ENCODE measurements at places on chromosomes 3 and 15.

DNA sequence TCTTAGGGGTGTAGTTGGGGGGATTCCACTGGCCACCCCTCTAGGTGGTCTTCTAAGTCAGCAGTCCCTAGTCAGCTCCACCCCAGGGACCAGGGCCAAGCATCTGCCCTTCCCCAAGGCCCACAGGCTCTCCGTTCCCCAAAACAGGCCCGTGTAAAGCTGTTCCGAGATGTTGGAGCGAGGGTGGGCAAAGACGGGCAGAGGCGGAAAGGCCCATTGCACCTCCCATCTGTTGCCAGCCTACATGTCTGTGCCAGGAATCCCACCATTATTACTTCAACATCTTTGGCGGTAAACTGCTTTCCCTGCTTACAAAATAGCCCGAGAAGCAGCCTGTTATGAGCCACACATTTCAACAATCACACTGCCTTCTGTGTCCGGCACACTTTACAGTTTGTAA is 1.9 kb upstream of the ATP2B2 start:
- DNase-seq: no peak
- H3K27ac ChIP-seq: no peak overlapping the region
- H3K4me1 ChIP-seq: no peaks in the 10 kb centered on the region
- no peak overlapping the region for H3K4me3 ChIP-seq

DNA sequence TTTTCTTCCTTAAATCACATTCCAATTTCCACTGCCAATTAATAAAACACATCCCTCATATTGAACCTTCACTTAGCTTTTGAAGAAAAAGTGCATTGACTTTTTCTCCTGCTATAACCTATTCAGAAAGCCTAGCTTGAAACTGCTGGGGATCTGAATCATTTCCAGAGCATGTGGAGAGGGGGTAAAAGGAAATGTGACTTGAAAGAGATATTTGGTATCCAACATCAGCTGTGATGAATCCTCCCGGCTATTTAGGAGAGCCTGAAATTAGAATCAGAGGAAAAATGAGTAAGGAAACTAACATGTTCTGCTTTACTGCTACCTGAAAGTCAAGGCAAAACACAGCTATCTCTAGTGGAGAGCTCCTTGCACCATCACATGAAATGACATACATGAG is 2.6 kb upstream of the GNB5 start:
- no peak overlapping the region for H3K4me3 ChIP-seq
- no peak for DNase-seq
- H3K27me3 ChIP-seq: peaks cover 2% of the 10 kb centered on the region

DNA sequence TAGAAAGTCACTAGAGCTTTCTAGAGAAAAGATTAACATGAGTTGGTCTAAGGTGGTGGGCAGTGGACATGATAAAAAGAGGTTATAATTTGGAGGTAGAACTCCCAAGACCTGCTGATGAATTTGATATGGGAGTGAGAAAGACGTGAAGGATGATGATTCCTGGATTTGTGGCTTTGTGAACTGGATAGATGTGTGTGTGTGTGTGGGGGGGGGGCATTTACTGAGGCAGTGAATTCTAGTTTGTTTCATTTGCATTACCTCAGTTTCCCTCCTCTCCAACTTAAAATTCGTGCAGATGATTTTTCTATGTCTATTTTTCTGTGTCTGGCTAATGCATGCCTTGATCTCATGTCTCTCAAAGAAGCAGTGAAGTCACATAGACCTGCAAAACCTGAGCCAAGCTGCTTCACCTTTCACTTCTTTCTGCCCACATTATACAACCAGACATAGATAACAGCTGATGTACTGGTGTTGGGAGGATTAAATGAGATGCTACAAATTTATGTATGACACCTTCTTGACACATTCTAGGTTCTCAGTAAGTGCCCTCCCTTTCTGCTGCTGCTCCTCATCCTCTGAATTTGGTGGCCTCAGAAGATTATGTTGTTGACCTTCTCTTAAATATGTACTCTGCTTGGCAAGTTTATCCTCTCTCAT is 9.9 kb downstream of the AHSG start:
- peaks cover 25% of the 10 kb centered on the region for H3K27me3 ChIP-seq
- DNase-seq: no peak
- H3K27ac ChIP-seq: no peak overlapping the region
- H3K4me3 ChIP-seq: no peak overlapping the region
- no peaks in the 10 kb centered on the region for H3K4me1 ChIP-seq

DNA sequence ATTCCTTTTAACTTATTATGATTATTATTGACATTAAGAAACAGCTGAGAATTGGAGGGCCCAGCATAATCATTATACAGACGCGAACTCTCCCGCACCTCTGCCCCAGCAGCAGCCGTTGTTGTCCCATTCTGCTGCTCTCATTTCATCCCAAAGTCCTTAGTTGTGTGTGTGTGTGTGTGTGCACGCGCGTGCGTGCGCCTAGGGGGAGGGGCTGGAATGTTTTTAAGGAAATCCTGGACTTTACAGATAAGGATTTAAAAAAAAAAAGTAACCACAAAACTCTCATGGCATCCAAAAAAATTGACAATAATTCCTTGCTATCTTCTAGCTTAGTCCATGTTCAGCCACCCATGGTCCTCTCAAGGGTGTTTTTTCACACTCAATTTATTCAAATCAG is 134.2 kb downstream of the WNT7A start:
- no peak overlapping the region for H3K27ac ChIP-seq
- no peak overlapping the region for H3K4me3 ChIP-seq
- peaks cover 4% of the 10 kb centered on the region for H3K27me3 ChIP-seq
- no peak for DNase-seq
- H3K4me1 ChIP-seq: no peaks in the 10 kb centered on the region
- H3K36me3 ChIP-seq: no peaks in the 10 kb centered on the region

GRCh38 chr3:56681984-56682461 is 1.0 kb downstream of the TASOR start:
- no peaks in the 10 kb centered on the region for H3K27me3 ChIP-seq
- no peak for DNase-seq
- peak overlapping the region; percentile 98 for H3K4me3 ChIP-seq
- H3K36me3 ChIP-seq: peaks cover 53% of the 10 kb centered on the region
- H3K4me1 ChIP-seq: peaks cover 36% of the 10 kb centered on the region
- H3K27ac ChIP-seq: peak overlapping the region; percentile 94

- no peaks in the 10 kb centered on the region for H3K36me3 ChIP-seq
- H3K4me1 ChIP-seq: no peaks in the 10 kb centered on the region
- H3K4me3 ChIP-seq: no peak overlapping the region
Observed at GRCh38 chr3:115698851-115699591, 75.7 kb downstream of the GAP43 start.

- peaks cover 34% of the 10 kb centered on the region for H3K4me1 ChIP-seq
- no peaks in the 10 kb centered on the region for H3K27me3 ChIP-seq
- H3K4me3 ChIP-seq: no peak overlapping the region
Observed at GRCh38 chr15:88645171-88646087, 6.6 kb downstream of the ISG20 start.

- DNase-seq: no peak
- H3K4me1 ChIP-seq: no peaks in the 10 kb centered on the region
- no peaks in the 10 kb centered on the region for H3K36me3 ChIP-seq
- no peak overlapping the region for H3K4me3 ChIP-seq
Observed at GRCh38 chr3:69684309-69684961, 54.8 kb upstream of the MITF start.

DNA sequence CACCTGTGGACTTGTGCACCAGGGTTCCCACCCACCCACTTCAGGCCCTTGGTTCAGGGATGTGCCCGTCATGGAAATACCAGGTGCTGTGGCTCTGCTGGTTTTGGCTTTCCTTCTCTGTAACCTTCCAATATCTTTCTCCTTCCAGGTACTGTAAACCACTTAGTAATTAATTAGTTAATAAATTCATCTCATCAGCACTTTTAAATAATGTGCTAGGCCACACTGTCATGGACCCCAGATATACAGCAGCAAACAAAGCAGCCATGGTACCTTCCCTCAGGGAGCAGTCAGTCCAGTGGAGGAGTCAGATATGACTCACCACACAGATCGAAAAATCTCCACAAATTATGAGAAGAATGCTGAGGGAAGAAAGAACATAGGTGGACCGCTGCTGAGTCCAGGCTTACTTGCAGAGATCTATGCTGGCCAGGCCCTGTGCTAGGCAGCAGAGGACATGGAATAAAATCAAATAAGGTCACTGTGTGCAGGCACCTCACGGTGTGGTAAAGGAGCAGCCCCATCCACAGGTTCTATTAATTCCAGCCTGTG is 6.8 kb upstream of the GATA2 start:
- no peaks in the 10 kb centered on the region for H3K36me3 ChIP-seq
- H3K4me3 ChIP-seq: no peak overlapping the region
- DNase-seq: no peak
- no peaks in the 10 kb centered on the region for H3K4me1 ChIP-seq
- H3K27me3 ChIP-seq: peaks cover 51% of the 10 kb centered on the region

DNA sequence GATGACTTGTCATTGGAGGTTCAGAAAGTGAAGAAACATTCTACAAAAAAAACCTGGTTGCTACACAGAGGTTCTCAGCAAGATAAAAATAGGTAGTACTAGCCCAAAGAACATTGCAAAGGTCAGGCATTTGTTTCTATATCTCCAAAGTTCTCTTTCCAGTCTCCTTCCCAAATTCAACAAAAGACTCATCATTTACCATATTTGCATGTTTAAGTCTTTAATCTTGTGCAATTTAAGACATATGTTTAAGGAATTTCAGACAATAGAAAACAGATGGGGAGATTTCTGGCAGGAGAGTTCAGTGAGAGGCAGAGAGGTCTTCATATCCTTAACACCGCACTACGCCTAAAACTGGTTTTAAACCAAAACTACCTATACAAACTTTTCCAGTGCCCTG is 173.8 kb upstream of the THBS1 start:
- H3K4me1 ChIP-seq: peaks cover 10% of the 10 kb centered on the region
- no peak overlapping the region for H3K27ac ChIP-seq
- no peak overlapping the region for H3K4me3 ChIP-seq
- H3K36me3 ChIP-seq: no peaks in the 10 kb centered on the region

- no peaks in the 10 kb centered on the region for H3K36me3 ChIP-seq
- H3K27ac ChIP-seq: no peak overlapping the region
- peaks cover 7% of the 10 kb centered on the region for H3K4me1 ChIP-seq
- no peak overlapping the region for H3K4me3 ChIP-seq
- no peak for DNase-seq
- H3K27me3 ChIP-seq: peaks cover 2% of the 10 kb centered on the region
Observed at GRCh38 chr15:68696414-68697363, 117.9 kb downstream of the CORO2B start.

GRCh38 chr15:60469893-60470641 is 8.9 kb downstream of the ICE2 start:
- H3K4me1 ChIP-seq: peaks cover 13% of the 10 kb centered on the region
- peaks cover 47% of the 10 kb centered on the region for H3K36me3 ChIP-seq
- no peaks in the 10 kb centered on the region for H3K27me3 ChIP-seq

All from T-helper 2 cell treated with Interferon-gamma antibody and Interleukin-4, amounts not matched to agents 5 μg/mL and 100 μg/mL, for 36 hours (primary cell).